NCI-H1048 (cell line): ENCODE measurements at places on chromosomes 11 and 22.
A peak's percentile ranks its signal among the peaks of the same experiment; 100 is the strongest.

DNA sequence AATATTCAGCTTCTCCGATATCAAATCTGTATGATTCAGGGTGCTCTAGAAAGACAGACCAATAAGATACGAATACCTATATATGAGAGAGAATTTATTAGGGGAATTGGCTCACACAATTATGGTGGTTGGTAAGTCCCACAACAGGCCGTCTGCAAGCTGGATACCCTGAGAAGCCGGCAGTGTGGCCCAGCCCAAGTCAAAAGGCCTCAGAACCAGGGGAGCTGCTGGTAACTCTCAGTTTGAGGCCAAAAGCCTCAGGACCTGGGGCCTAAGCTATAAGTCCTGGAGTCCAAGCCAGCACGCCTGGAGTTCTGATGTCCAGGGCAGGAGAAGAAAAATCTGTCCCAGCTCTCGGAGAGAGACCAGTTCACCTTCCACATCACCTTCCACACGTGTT is 318.7 kb downstream of the BRD1 start:
- no peak for DNase-seq

- no peak for DNase-seq
These were observed 3.1 kb upstream of the APOBEC3D start for GRCh38 chr22:39017596-39018365.

- DNase-seq: no peak
These were observed 897.7 kb downstream of the KCNA4 start for GRCh38 chr11:29119116-29119515.

DNA sequence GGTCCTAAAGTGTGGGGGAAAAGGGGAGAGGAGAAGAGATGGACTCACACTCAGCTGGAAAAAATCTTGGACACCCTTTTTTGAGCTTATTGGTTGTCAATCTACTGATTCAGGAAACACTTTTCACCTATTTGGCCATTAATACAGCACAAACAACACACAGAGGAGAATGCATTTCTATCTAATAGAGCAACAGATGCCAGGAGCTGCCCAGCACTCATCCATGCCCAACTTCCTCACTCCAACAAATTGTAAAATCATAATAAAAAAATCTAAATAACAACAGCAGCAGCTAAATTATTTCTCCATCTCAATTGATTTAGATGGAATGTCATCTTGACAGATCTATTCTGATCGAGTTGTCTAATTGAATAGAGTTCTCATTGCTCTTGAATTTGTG is 628.2 kb downstream of the OPCML start:
- no peak for DNase-seq

DNA sequence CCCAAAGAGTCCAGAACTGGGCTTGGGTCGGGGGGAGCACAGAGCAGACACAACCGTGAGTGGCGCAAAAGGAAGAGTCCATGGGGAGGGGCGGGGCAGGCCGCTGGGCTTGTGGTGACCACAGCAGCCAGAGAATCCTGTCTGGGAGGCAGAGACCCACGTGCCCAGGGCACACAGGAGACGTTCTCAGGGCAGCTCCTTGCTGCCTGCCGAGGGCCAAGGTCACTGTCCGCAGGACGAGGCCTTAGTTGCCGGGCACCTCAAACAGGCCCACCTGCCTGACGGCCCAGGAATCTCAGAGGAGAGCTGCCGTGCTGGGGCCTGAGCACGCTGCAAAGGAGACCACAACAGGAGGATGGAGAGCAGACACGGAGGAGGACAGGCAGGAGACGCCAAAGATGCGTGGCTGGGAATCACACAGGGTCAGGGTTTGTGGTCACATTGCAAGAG is 87.8 kb downstream of the MYEOV start:
- DNase-seq: no peak

- DNase-seq: peak; percentile 4
These were observed 264.2 kb downstream of the TMEM135 start for GRCh38 chr11:87301785-87302540.

- no peak for DNase-seq
These were observed 965 bp upstream of the PAMR1 start for GRCh38 chr11:35526370-35526792.

DNA sequence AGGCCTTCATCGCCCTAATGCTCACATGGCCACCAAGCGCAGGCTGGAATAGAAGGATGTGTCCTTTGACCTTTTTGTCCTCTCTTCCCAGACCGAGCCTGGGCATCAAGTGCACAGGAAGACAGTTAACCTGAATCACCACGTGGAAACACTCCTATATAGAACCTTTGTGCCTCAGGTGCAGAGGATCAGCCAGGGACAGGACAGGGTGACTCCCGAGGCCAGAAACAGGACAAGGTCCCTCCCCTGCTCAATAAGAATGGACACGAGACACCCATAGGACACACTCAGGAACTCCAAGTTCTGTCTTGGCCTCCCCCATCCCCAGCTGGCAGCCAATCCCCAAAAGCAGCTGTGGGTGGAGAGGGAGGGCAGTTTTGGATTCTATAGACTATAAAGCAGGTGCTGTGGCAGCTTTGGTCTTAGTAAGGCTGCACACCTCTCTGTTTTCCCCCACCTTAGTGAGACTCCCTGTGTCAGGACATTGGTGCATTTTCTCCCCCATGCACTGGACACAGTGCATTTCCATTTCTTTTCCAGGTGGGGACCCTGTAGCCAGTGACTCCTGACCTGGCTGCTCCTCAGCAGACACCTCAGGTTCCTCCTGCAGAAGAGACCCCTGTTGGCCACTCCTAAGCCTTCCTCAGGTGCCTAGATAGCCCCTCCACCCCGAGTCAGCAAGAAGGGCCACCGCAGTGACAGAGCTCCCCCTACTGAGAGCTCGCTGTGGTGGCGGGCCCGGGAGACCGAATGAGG is 43.6 kb upstream of the POU2AF1 start:
- DNase-seq: peak; percentile 72

GRCh38 chr22:45502215-45503049 is at the start of gene FBLN1:
TSS of gene FBLN1 (plus strand) at chr22:45502883. CDS start at chr22:45502986, 103 bp downstream.
- DNase-seq: no peak

DNA sequence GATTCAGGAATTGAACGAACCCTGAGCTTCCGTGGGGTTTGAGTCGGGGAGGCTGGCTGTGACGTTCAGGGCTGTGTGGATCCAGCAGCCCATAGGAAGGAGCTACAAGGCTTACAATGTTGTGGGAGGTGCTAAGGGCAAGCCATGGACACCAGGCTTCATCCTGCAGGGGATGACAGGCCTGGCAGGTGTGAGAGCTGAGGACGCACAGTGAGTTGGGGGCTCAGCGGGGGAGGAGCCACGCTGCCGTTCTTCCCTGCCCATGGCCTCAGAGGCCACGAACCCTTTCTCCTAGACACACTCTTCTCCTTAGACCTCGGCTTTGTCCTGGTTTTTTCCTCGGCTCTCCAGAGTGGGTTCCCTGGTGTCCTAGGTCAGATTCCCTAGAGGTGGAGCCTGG is 113.3 kb upstream of the SLC22A12 start:
- no peak for DNase-seq

GRCh38 chr11:70146895-70147520 is 56.1 kb upstream of the FADD start:
- DNase-seq: no peak

- no peak for DNase-seq
These were observed 312.4 kb upstream of the PITPNB start for GRCh38 chr22:28231441-28231840.

DNA sequence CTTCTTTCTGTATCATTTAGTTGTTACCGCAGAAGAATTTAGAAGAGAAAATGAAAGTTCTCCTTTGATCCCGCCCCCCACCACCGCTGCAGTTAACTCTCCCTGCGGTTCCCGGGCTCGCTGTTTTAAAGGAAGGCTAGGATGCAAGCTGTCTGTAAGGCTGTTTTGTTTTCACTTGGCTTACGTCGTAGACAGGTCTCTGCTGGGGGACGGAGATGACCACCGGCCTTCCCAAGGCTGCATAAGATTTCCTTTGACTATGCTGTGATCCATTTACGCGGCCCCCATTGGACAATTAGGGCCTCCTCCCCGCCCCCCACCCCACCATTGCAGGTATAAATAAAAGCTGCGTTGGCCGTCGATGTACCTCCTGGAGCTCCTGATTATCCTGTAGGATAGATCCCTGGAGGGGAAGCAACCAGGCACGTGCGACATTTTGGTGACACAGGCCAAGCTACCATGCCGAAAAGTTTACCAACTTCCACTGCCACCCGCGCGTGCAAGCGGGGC is 1.4 kb upstream of the CPT1A start:
- DNase-seq: no peak

DNA sequence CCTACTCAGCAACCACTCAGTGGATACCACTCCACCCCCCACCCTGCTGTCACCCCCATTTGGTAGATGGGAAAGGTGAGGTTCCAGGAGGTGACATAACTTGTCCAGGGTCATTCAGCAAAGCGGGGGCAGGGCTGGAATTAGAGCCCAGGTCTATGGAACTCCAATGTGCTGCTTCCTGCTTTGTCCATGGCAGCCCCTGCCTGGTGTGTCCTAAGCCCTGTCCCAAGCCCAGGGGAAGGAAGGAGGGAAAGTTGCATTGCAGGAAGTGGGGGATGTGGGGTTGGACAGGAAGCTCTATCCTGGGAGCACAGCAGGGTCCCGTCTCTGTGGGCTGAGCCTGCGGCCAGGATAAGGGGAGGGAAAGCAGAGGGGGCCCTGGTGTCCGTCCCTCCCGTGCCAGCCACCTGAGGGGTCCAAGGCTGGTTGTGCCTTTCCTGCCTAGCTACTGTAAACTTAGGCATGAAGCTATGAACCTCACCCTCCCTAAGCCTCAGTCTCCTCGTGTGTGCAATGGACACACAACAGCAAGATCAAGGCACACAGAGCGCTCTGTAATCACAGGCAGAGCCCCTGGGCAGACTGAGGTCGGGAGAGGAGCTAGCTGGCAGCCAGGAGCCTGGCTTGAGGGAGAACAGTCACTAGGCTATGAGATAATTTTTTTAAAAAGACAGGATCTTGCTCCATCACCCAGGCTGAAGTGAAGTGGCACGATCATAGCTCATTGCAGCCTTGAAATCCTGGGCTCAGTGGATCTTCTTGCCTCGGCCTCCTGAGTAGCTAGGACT is 12.9 kb downstream of the GAL3ST1 start:
- DNase-seq: no peak

- DNase-seq: no peak
These were observed 46.8 kb downstream of the PAMR1 start for GRCh38 chr11:35478471-35479091.

- DNase-seq: no peak
These were observed 8.1 kb downstream of the C11orf91 start for GRCh38 chr11:33692541-33692940.

DNA sequence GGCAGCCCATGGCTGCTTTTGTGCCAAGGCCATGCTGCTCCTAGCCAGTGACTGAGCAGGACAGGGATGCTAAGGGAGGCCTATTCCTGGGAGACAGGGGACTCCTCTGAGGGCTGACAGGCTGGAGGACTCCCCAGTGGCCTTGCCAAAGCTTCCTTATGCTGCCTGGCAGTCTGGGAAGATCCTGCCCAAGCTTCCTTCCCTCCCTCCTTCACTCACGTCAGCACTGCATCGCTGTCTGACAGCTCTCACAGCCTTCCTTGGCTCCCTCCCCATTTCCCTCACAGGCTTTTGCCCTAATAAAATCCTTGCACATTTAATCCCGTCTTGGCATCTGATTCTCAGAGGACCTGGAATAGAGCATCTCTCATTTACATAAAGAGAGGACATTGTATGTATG is 26.5 kb downstream of the HTR3A start:
- DNase-seq: no peak

- no peak for DNase-seq
These were observed 3.3 kb downstream of the SERPINH1 start for GRCh38 chr11:75565221-75565814.

- no peak for DNase-seq
These were observed 204.5 kb downstream of the GUCY1A2 start for GRCh38 chr11:106813806-106814205.
